ENCODE measurements at places on chromosomes 2 and 18. TPM values are rescaled to one million over a fixed set of nuclear protein-coding genes. Genes with fewer than 3 reads are reported as not detected.

DNA sequence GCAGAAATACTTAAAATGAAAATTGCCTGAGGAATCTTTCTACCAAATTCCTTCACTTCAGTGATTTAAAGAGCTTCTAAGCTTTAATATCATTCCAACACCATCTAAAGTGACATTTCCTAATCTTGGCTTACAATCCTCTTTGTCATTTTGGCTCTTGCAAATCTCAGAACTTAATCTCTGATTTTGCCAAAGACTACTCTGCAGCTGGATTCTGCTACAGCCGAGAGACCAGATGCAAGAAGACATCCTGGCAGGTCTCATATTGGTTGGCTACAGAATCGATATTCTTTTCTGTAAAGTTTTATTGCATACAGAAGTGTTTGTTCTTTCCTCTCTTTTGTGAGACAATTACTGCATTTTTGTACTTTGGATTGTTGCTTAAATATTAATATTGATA is 716.5 kb upstream of the LRATD1 start:
- DNase-seq: no peak

- no peak for DNase-seq
Measured at GRCh38 chr2:2226326-2226725, 104.7 kb downstream of the MYT1L start.

DNA sequence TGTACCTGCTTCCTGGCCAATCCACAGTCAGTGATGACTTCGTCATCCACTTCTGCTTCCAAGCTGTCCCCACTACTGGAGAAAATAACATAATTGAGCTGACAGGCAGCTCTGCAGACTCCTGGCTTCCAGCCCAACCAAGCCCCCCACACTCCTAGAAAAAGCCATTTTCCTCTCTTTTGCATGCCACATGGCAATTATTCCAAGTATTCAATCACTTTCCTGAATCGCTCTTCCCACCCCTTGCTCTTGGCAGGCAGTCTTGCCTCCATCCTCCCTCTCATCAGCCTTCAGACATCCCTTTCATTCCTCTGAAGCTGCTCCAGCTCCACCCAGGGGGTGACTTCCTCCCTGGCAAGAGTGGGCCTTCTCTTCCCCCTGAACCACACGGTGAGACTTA is 14.3 kb upstream of the ST8SIA5 start:
- no peak for DNase-seq

CD226 gene
- 4.7 TPM for total RNA-seq

SKOR2 gene
- 1.1 TPM for total RNA-seq

Measured in prostate gland (tissue), 2 donors.